ENCODE measurements at places on chromosomes 1 and 21.

DNA sequence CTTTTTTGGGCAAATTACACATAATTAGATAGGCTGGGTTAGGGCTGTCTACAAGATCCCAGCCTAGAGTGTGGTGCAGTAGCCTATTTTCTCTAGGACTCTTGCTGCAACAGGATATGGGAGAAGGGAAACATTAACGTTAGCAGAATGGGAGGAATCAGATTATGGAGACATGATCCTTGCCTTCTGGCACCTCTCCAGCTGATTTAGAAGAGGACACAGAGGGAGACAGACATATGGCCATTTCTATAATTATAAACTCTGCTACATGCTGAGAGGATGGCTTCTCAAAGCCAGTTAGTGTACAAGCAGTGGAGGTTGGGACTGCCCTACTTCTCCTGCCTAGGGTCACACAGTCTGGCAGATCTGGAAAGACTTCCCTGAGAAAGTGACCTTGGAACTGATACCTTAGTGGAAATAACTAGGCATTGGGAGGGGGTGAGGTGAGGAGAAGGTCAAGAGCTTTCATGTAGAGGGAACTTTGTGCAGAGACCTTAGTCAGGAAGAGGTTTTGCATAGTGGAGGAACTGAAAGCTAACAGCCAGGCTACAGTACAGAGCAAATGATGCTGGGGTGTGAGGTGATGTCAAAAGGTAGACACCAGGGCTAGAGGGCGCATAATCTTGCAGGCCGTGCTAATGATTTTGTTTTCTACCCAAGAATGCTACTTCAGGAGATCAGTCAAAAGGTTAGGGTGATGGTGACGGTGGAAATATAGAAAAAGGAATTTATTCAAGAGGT lies 1.2 kb upstream of the CD1D start:
- DNase-seq = no peak

DNA sequence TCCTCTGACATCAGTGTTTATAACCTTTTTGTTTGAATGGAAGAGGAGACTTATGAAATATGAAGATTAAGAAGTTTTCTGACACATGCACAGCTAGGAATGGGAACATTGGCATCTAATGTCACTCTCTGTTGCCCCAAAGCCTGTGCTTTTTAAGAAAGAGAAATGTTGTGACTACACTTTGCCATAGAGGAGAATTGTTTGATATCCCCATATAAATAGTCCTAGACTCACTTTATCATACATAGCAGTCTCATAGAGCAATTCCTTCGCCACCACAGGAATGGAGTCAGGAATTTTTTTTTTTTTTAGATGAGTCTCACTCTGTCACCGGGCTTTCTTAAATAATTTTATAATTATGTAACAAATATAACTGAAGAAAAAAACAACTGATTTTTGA lies 1.5 kb downstream of the KRTAP21-3 start:
- no peak for DNase-seq

GRCh38 chr1:25476186-25477097 lies 45.7 kb downstream of the MACO1 start:
- DNase-seq = no peak

- DNase-seq = peak; percentile 4
These were observed 1.0 kb downstream of the LYST start for GRCh38 chr1:235865565-235866204.

GRCh38 chr21:45470773-45471524 lies 66.0 kb downstream of the COL18A1 start:
- DNase-seq = no peak

DNA sequence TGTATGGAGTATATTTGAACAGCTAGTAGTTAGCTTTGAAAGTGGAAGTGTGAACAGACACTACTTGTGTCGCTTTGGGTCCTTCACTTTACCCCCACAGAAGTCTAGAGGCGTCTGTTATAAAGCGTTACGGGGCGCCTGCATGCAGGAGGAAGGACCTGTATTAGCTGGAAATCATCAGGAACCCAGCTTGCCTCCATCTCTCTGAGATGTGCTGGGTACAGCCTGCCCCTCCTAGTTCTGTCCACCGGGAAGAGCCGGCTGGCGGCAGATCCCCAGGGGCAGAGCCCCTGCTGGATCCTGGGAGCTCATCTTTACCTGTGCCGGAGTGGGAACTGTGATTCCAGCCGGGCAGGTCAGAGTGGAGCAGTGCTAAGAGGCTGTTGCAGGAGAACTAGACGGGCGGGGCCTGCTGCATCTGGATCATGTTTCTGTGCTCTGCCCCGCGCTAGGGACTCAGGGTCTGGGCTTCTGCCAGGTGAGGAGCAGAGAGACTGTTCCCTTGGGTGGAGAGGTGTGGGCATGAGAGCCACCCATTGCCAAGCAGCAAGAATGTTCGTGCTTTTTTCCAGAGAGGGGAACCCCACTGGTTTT lies 22.3 kb upstream of the SPSB1 start:
- peak; percentile 53 for DNase-seq

DNA sequence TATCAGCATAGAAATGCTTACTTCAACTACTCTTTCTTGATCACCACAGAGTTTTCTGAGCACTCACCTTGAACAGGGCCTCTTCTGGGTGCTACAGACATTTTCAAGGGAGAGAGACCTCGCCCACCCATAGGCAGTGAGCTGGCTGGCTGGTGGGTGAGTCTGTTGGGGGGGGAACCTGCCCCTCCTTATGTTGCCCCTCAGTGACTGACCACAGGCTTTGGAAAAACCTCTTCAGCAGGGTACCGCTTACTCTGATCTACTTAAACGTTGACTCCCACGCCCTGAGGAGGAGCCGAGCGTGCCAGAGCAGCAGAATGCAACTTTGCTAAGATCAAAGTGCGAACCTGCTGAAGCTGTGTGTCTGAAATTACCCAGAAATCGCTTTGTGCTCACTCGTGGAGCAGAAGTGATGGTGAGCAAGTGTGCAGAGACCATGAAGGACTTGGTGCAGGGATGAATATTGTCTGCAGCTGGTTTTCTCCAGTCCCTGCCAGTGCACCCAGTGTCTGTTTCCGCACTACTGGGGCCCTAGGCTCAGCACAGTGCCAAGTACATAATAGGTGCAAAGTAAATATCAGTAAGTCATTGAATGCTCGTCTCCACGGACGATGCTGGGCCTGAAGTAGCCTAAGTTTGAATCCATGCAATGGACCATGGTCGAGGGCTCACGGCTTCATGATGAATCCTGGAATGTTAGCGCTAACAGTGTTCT lies 158.7 kb upstream of the IRF2BP2 start:
- DNase-seq = peak; percentile 49

GRCh38 chr1:43345120-43345519 lies 7.5 kb downstream of the MPL start:
- DNase-seq = no peak

DNA sequence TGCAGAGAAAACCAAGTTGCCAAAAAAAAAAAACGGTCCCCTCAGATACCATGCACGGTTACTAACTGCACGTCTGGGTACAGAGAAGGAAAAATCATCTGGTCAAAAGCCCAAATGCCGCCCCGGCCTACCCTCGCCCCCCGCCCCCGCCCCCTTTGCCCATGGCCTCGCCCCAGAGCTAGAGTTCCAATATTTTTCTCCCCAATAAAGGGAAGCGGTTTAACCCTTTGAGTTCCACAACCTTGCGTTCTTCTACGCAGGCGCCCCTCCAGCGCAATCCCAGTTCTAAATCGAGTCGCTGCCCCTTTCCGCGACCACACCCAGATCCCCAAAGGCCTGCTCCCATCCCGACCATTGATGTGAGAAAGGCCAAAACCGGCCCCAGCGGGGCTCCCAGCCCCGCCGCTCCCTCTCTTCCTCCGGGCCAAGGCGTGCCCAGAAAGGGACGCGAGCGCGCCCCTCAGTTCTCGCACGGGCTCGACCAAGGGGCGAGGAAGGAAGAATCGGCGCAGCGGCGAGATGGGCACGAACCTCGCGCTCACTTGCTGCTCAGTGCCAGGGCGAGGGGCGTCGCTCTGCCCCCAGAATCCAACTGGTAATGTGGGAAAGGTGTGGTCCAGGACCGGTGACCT lies 797 bp downstream of the WDR47 start:
- no peak for DNase-seq

DNA sequence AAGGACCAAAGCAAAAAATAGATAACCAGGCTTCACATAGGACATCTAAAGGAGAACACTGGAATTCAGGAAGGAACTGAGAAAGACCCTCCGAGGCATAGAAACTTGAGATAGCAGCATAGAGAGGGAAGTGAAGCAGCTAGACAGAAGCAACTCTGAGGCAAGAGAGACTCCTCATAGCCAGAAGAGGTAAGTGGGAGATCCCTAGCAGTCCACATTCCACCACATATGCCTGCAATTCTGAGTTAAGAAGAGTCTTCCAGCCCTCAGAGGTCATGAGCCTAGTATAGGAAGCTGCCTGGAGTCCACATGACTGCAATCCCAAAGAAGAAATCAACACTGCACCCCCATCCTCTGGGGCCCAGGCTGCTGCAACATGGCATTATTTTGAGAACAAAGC lies 13.9 kb upstream of the FGGY start:
- no peak for DNase-seq

DNA sequence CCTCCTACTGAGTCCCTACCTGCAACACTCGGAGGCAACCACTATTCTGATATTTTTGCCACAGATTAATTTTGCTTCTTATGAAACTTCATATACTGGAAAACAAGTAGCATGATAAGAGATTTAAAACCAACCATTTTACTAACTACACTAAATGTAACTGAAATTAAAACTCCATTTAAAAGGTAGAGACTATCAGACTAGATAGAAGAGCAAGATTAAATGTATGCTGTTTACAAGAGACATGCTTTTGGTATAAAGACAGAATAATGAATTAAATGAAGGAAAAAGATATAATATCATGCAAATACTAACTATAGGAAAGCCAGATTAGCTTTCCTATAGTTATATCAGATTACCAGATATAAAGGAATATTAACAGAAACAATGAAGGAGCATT lies 175.9 kb downstream of the DYRK1A start:
- no peak for DNase-seq

DNA sequence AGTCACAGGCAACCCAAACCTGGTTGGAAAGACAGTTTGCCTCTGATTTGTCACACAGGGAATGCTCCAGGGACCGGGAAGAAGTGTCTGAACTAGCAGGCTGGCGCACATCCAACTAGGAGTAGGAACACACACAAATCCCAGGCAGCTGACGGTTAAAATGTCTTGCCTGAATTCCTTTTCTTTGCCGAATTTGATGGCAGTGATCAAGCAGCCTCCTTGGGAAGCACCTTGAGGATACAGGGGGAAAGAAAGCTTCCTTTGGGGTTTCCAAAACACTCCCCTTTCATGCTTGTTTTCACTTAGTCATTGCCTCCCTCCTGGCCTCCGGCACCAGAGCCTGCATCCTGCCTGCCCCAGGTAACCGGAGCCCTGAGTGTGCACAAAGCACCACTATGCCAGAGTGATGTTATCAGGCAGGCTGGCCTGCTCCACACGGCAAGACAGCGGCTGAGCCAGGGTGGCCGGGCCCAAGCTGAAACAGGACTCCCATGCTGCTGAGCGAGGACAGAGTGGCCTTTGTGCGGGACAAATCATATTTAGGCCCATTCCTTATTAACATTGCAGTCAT lies 193.8 kb downstream of the LMX1A start:
- peak; percentile 45 for DNase-seq

DNA sequence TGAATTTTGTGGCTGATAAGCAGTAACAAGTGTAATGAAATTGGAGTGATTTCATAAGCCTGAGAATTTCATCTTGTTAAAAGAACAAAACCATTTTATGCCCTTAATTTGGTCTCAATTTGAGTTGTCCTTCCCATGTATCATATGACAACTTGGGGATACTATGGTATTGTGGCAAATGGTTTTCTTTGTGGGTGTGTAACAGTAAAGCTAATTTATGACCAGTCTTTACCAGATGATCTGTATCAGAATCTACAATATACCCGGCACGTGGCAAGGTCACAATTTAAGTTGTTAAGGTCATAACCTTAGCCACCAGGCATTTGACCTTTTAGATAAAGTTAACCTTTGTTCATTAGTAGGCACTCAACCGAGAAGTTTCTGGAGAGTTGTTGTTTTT lies 9.1 kb downstream of the NFIA start:
- DNase-seq = no peak

GRCh38 chr21:45037986-45038385 lies 36.4 kb upstream of the ADARB1 start:
- no peak for DNase-seq

- no peak for DNase-seq
These were observed 1369.4 kb upstream of the PRMT6 start for GRCh38 chr1:105686874-105687690.

DNA sequence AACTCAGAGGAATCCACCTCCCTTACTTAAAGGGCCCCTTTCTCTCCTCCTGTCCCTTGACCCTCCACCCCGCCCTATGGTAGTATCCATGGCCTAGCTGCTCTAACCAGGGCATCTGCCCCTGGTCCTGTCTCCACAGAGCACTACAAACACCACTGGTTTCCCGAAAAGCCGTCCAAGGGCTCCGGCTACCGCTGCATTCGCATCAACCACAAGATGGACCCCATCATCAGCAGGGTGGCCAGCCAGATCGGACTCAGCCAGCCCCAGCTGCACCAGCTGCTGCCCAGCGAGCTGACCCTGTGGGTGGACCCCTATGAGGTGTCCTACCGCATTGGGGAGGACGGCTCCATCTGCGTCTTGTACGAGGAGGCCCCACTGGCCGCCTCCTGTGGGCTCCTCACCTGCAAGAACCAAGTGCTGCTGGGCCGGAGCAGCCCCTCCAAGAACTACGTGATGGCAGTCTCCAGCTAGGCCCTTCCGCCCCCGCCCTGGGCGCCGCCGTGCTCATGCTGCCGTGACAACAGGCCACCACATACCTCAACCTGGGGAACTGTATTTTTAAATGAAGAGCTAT lies 1.7 kb downstream of the BTG2 start:
- no peak for DNase-seq

GRCh38 chr1:187744665-187745064 lies 915.9 kb downstream of the PLA2G4A start:
- DNase-seq = no peak

GRCh38 chr1:54978528-54979326 lies 1.7 kb upstream of the TMEM61 start:
- no peak for DNase-seq

DNA sequence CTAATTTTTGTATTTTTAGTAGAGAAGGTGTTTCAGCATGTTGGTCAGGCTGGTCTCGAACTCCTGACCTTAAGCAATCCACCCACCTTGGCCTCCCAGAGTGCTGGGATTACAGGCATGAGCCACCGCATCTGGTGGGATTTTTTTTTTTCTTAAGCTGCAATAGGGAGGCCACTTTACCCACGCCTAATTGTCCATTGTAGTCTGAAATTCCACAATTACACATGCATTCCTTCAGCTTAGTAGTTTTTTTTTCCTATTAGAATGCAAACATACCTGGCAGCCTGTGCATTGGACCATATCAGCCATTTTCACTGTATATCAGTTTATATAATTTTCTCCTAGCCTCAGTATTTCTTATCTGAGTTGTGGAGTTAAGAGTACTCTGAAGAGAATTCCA lies 186.8 kb downstream of the LMX1A start:
- no peak for DNase-seq

GRCh38 chr1:86149591-86149990 lies 7.0 kb downstream of the COL24A1 start:
- no peak for DNase-seq

- no peak for DNase-seq
These were observed 33.3 kb downstream of the SIM2 start for GRCh38 chr21:36732217-36732616.

- DNase-seq = no peak
These were observed 62.7 kb downstream of the DMAP1 start for GRCh38 chr1:44275991-44276405.
